ENCODE measurements at places on chromosomes 5 and 9.
A peak's percentile ranks its signal among the peaks of the same experiment; 100 is the strongest.

- no peak for DNase-seq
These were observed 112.3 kb downstream of the DPYSL3 start for GRCh38 chr5:147397616-147398015.

- no peak for DNase-seq
These were observed 122.8 kb upstream of the STC2 start for GRCh38 chr5:173451031-173451430.

DNA sequence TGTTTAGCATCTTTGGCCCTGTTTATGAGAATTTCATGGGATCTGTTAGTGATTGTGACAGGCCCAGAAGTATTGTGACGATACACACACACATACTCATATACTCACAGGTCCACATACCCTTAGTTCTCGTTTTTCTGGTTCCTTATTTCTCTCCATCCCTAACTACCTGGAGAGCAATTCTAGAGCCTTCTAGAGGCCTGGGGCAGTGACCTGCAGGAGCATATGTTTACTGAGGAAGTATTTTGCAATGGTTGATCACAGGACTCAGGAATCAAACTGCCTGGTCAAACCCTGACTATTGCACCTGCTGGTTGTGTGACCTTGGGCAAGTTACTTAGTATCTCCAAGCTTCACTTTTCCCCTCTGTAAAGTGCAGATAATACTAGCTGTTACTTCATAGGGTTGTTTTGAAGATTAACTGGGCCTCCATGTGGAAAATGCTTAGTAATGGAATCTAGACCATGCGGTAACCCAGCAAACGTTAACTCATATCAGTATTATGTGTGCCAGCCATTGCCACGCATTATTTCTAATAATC, 8.7 kb downstream of the PAPPA start:
- no peak for DNase-seq

DNA sequence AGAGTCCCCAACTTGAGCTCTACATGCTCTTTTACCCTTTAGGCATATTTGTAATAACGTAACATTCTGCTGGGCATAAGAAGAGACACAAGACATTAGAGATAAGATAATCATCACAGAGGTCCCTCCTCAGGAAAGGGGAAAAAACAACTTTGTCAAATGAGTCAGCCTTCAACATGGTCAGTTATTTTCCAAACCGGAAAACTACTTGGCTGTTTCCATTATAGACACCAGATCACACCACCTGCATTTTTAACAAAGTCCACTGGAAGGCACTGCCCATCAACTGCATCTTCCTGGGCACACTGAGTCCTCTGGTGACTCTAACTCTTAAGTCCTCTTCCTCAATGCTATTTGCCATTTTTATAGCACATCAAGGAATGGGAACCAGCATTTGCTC, 221.8 kb downstream of the FAM114A2 start:
- no peak for DNase-seq

GRCh38 chr5:180333661-180334060, 19.5 kb downstream of the GFPT2 start:
- DNase-seq: no peak

GRCh38 chr9:125887172-125887571, 140.0 kb downstream of the PBX3 start:
- peak; percentile 34 for DNase-seq

GRCh38 chr5:124678468-124678867, 68.0 kb downstream of the ZNF608 start:
- no peak for DNase-seq

All from NCI-H187 treated with DMSO at 0.1 percent for 48 hours (cell line).